Effector CD4-positive, alpha-beta T cell (primary cell): ENCODE measurements at places on chromosomes 1 and 21.

DNA sequence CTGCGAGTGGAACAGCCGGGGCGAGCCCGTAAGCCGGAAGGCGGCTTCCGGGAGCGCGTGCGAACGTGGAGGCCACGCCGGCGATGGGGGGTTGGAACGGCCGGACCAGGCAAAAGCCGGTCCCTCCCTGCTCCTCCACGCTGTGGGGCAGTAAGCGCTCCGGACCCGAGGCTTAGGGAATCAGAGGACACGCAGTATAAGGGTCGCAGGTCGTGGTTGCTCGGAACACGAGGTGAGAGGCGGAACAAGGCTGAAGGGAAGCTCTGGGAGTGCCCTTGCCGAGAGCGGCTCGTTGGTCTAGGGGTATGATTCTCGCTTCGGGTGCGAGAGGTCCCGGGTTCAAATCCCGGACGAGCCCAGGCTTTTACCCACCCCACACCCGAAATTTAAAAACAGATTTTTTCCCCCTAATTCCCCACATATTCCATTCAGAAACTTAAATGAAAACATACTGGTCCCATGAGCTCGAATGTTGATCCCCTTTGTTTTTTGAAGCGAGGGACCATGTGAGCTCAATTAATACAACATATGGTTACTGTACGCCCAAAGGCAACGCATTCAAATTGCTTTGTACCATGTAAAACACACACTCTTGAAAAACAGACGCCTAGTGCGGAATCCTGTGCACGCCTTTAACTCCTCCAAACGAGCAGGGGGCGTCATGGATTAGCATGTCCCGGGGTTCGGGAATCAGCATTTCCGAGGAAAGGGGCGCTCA lies 7.2 kb upstream of the MPZL1 start:
- peak; percentile 79 for DNase-seq

GRCh38 chr1:53578358-53578757 lies 119.2 kb downstream of the DMRTB1 start:
- DNase-seq: no peak

DNA sequence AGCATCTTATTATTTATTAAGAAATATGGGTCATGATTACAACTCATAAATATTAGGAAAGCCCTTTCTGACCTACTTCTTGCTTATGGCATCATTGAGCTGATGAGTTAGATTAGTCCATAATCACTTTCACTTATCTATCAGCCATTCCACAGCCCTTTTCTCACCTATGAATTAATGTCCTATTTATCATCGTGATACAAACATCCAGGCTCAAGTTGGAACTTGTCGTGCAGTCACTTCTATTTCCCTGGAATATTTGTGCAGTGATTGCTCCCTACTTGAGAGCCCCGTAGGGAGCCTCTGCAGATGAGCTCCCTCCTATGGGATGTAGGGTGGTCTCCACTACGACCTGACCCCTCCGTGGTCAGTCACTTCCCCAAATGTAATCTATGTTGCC lies 8.1 kb upstream of the F3 start:
- DNase-seq: no peak

DNA sequence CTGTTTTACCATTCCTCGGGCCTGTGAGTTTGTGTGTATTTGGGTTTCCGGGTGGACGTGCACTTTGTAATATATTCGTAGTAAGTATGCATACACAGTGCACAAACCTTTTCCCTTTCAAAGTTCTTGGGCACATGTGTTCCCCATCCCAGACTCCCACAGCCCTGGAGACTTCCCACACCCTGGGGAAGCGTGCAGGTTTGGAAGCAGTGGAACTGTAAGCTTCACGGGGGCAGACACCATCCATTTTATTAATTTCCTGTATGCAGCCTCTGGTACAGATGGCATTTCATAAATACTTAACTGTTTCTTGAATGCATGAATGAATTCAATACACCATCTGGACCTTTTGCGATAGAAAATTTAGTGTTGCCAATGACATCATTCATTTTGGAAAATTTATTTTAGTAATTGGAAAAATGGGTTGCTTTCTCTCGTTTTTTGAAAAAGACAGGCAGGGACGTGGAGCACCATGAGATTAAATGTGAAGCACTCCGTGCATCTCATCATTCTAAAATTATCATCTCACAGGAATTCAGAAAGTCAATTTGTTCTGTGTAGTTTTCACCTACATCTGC lies 10.8 kb downstream of the ETS2 start:
- no peak for DNase-seq

GRCh38 chr1:108843390-108844137 lies 13.3 kb downstream of the AKNAD1 start:
- no peak for DNase-seq

GRCh38 chr21:46097336-46098293 lies at the start of gene COL6A2:
Gene COL6A2, plus strand, starts transcription at chr21:46098112.
- DNase-seq: no peak
